HCT116 (cell line): ENCODE measurements at places on chromosomes 5 and 9. TPM values are rescaled to one million over a fixed set of nuclear protein-coding genes. Genes with fewer than 3 reads are reported as not detected.

Gene FBP2
- total RNA-seq = not detected

- DNase-seq = no peak
- no peak overlapping the region for H3K4me3 ChIP-seq
- H3K27ac ChIP-seq = no peak overlapping the region
- peaks cover 8% of the 10 kb centered on the region for H3K4me1 ChIP-seq
- H3K36me3 ChIP-seq = no peaks in the 10 kb centered on the region
Measured at GRCh38 chr9:71692337-71692736, 76.0 kb downstream of the CEMIP2 start.

- H3K27me3 ChIP-seq = no peaks in the 10 kb centered on the region
- no peak overlapping the region for H3K4me3 ChIP-seq
- no peaks in the 10 kb centered on the region for H3K36me3 ChIP-seq
Measured at GRCh38 chr5:97096191-97096590, 46.2 kb downstream of the LIX1 start.

GRCh38 chr9:136784249-136784996, 6.7 kb upstream of the TMEM141 start:
- no peaks in the 10 kb centered on the region for H3K36me3 ChIP-seq
- H3K27me3 ChIP-seq = no peaks in the 10 kb centered on the region
- H3K4me1 ChIP-seq = peaks cover 4% of the 10 kb centered on the region; the same call in 1 of the 2 replicates
- no peak overlapping the region for H3K4me3 ChIP-seq
- peak; percentile 52 for DNase-seq

- no peak overlapping the region for H3K27ac ChIP-seq
- H3K4me3 ChIP-seq = no peak overlapping the region
- H3K27me3 ChIP-seq = no peaks in the 10 kb centered on the region
- peaks cover 53% of the 10 kb centered on the region for H3K36me3 ChIP-seq
- no peak for DNase-seq
- H3K4me1 ChIP-seq = no peaks in the 10 kb centered on the region
Measured at GRCh38 chr5:179833056-179833708, 12.5 kb downstream of the SQSTM1 start.

GRCh38 chr9:84379740-84380139, 39.2 kb upstream of the SLC28A3 start:
- no peaks in the 10 kb centered on the region for H3K36me3 ChIP-seq
- no peak overlapping the region for H3K27ac ChIP-seq
- no peaks in the 10 kb centered on the region for H3K27me3 ChIP-seq
- no peak overlapping the region for H3K4me3 ChIP-seq
- no peaks in the 10 kb centered on the region for H3K4me1 ChIP-seq
- DNase-seq = no peak

- H3K36me3 ChIP-seq = no peaks in the 10 kb centered on the region
- no peaks in the 10 kb centered on the region for H3K27me3 ChIP-seq
- peaks cover 7% of the 10 kb centered on the region; the same call in 1 of the 2 replicates for H3K4me1 ChIP-seq
- no peak for DNase-seq
- no peak overlapping the region for H3K4me3 ChIP-seq
- no peak overlapping the region for H3K27ac ChIP-seq
Measured at GRCh38 chr9:124202447-124202971, 55.2 kb upstream of the NEK6 start.

DNA sequence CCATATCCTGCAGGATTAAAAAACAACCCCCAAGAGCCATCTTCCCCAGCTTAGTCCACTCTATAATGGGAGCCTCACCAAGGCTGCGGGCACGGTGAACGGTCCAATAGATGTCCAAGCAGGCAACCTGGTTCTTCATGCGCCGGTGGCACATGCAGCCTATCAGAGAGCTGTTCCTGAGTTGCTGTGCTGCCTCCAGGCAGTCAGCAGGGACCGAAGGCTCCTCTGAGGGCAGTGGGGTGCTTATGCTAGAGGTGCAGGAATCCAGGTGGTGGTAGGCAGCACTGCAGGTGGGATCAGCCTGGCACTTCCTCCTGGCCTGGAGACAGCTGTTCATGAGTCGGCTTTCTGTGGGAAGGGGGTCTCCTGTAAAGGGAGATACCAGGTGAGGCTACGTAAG, 10.2 kb downstream of the GFRA3 start:
- H3K27me3 ChIP-seq = no peaks in the 10 kb centered on the region
- DNase-seq = no peak
- no peak overlapping the region for H3K27ac ChIP-seq
- no peak overlapping the region for H3K4me3 ChIP-seq
- no peaks in the 10 kb centered on the region for H3K36me3 ChIP-seq

GRCh38 chr5:1746371-1747078, 53.1 kb downstream of the MRPL36 start:
- no peak for DNase-seq
- no peaks in the 10 kb centered on the region for H3K27me3 ChIP-seq
- H3K4me1 ChIP-seq = no peaks in the 10 kb centered on the region
- no peak overlapping the region for H3K4me3 ChIP-seq
- H3K27ac ChIP-seq = no peak overlapping the region
- H3K36me3 ChIP-seq = no peaks in the 10 kb centered on the region

GRCh38 chr5:126814721-126815404, 37.9 kb downstream of the LMNB1 start:
- DNase-seq = no peak
- no peaks in the 10 kb centered on the region for H3K4me1 ChIP-seq
- H3K36me3 ChIP-seq = peaks cover 58% of the 10 kb centered on the region
- no peaks in the 10 kb centered on the region for H3K27me3 ChIP-seq

DNA sequence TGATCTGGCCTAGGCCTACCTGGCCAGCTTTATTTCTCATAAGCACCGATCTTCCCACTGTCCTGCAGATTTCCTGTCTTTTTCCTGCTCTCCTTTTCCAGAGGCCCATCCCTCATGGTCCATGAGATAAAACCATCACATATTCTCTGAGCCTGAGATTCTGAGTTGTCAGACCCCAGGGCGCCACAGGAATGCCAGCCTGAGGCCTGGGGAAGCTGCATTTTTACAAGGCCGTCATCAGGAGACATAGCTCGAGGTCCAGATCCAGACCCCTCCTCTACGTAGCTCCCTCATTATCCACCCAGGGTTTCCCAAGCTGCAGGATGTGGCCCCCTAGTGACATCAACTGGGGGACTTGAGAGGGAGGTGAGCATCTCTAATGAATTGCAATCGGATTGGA, 204.3 kb downstream of the ATPSCKMT start:
- no peak for DNase-seq
- no peaks in the 10 kb centered on the region for H3K36me3 ChIP-seq
- no peaks in the 10 kb centered on the region for H3K4me1 ChIP-seq
- no peak overlapping the region for H3K4me3 ChIP-seq

- H3K27ac ChIP-seq = no peak overlapping the region
- no peaks in the 10 kb centered on the region for H3K27me3 ChIP-seq
- no peak for DNase-seq
- no peak overlapping the region for H3K4me3 ChIP-seq
- H3K4me1 ChIP-seq = no peaks in the 10 kb centered on the region
Measured at GRCh38 chr5:3899093-3899492, 303.5 kb downstream of the IRX1 start.

DNA sequence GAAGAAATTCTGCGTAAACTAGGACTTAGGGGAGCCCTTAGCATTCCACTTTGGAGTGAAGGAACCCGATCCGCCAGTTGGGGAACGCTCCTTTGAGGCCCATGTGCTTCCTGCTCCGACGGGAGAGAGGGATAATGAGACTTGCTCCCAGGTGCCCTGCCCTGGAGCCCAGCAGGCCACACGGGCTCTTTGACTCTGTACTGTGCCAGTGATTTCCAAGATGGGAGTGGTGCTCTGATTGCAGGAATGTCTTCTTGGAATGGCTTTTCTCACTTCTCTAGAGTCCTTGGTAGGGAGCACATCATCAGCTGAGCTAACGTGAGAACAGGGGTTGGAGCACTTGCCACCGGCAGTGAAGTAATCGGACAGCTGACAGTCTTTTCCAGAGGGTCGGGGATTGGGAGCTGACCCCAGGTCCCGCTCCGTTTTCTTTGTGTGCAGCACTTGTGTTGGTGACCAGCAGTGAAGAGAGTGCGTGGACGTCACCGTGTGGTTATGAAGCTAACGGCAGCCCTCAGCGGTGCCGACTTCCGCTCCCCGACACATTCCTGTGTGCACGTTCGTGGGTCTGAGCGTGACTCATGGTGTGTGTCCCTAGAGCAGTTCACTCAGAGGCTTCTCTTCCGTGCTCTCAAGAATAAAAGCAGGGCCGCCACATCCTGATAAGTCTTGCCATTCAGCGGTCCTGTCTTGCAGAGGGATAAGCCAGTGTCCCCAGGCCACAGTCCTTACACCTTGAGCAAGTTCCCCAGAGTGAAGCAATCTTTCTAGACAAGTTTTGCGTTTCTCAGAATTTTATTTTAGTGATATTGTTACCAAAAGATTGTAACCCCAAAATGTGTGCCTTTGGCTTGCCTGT, 25.6 kb downstream of the ABL1 start:
- H3K27ac ChIP-seq = peak overlapping the region; percentile 20
- H3K27me3 ChIP-seq = no peaks in the 10 kb centered on the region
- no peaks in the 10 kb centered on the region for H3K36me3 ChIP-seq
- peak; percentile 26 for DNase-seq
- peaks cover 3% of the 10 kb centered on the region; the same call in 1 of the 2 replicates for H3K4me1 ChIP-seq
- no peak overlapping the region for H3K4me3 ChIP-seq

DNA sequence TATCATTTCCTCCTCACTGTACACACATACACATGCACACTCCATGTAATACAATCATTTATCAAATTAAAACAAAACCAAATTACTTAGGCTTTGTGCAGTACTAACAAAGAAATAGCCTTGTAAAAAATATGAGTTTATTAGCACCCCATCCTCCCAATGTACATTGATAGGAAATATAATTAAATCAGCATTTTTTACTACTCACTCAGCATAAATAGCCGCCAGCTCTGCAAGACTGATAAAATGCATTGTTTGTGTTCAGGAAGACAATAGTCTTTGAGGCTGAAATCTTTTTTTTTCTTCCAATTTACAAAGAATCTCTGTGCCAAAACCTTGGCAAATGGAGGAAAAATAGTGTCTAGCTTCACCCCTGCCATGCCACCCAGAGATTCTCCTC, 497.6 kb upstream of the ADAMTS16 start:
- no peaks in the 10 kb centered on the region for H3K4me1 ChIP-seq
- H3K36me3 ChIP-seq = no peaks in the 10 kb centered on the region
- no peak overlapping the region for H3K4me3 ChIP-seq
- H3K27me3 ChIP-seq = no peaks in the 10 kb centered on the region
- DNase-seq = no peak

- H3K27me3 ChIP-seq = peaks cover 8% of the 10 kb centered on the region; the same call in 1 of the 2 replicates
- no peak overlapping the region for H3K27ac ChIP-seq
- H3K4me3 ChIP-seq = no peak overlapping the region
- no peaks in the 10 kb centered on the region for H3K36me3 ChIP-seq
Measured at GRCh38 chr9:99345942-99346341, 123.9 kb downstream of the SEC61B start.

- no peak overlapping the region for H3K4me3 ChIP-seq
- H3K27me3 ChIP-seq = no peaks in the 10 kb centered on the region
- peak overlapping the region; percentile 35; the same call in 1 of the 2 replicates for H3K27ac ChIP-seq
- peaks cover 47% of the 10 kb centered on the region for H3K4me1 ChIP-seq
Measured at GRCh38 chr9:136695435-136695895, 8.2 kb upstream of the AGPAT2 start.

GRCh38 chr5:57956636-57957035, 474.0 kb upstream of the ACTBL2 start:
- H3K4me1 ChIP-seq = no peaks in the 10 kb centered on the region
- no peak overlapping the region for H3K27ac ChIP-seq
- no peaks in the 10 kb centered on the region for H3K36me3 ChIP-seq
